Thyroid gland (tissue), 4 donors: ENCODE measurements at places on chromosomes 5 and 9.
A peak's percentile ranks its signal among the peaks of the same experiment; 100 is the strongest.

GRCh38 chr5:79093762-79094161 lies 17.8 kb upstream of the BHMT start:
- DNase-seq: no peak

GRCh38 chr5:80033513-80033912 lies 1.6 kb upstream of the THBS4 start:
- no peak for DNase-seq

- DNase-seq: no peak
These were observed 16.2 kb downstream of the MTX3 start for GRCh38 chr5:79974886-79975285.

- DNase-seq: no peak
These were observed 28.7 kb downstream of the TLE4 start for GRCh38 chr9:79600466-79600865.

GRCh38 chr9:17130291-17130690 lies 4.5 kb upstream of the CNTLN start:
- DNase-seq: no peak

DNA sequence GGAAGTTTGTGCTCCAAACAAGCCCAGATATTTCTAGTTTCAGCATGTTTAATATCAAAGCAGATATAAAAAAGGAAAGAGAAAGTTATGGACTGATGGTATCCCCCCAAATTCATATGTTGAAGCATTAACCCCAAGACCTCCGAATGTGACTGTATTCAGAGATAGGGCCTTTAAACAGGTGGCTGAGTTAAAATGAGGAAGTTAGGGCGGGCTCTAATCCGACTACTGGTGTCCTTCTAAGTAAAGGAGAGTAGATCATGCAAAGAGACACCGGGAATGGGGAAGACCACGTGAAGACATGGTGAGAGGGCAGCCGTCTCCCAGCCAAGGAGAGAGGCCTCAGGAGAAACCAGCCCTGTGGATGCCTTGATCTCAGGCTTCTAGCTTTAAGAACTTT lies 324.1 kb upstream of the KIF2A start:
- DNase-seq: no peak

DNA sequence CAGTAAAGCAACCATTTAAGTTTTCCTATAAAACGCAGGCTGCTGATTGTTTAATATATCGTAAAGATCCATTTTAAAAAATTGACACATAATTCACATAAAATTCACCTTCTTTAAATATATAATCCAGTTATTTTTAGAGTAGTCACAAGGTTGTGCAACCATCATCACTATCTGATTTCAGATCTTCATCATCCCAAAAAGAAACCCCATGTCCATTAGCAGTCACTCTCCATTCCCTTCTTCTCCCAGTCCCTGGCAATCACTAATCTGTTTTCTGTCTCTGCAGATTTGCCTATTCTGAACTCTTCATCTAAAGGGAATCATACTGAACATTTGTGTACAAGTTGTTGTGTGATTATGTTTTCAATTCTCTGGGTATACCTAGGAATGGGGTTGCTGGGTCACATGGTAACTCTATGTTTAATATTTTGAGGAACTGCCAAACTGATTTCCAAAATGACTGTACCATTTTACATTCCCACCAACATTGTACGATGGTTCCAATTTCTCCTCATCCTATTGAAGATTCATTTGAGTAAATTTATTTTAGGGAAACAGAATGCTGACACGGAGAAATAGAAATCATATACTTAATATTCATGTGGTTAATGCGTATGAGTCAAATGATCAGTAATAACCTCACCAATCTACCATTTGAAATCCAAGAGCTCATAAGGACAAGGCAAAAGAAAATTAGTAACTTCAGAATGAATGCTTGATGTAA lies 57.8 kb upstream of the PLPP1 start:
- no peak for DNase-seq

DNA sequence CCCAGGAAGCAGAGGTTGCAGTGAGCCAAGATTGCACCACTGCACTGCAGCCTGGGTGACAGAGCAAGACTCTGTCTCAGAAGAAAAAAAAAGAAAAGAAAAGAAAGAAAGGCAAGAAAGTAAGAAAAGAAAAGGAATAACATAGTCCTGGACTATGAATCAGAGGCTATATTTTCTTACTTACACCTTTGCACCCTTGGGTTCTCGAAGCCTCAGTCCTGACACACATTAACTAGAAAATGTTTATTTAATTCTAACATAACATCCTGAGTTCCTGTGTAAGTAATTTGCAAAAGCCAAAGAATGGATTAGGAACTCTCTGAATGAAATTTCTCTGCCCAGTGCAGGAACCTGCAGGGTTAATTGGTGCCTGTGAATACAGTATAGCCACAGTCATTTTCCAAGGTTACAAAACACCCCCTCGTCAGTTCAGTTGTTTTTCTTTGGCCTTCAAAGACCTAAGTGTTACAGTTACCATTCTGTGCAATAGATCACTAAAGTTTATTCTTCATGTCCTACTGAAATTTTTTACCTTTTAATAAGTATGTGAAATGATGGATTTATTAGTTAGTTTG lies 147.6 kb downstream of the SV2C start:
- no peak for DNase-seq

DNA sequence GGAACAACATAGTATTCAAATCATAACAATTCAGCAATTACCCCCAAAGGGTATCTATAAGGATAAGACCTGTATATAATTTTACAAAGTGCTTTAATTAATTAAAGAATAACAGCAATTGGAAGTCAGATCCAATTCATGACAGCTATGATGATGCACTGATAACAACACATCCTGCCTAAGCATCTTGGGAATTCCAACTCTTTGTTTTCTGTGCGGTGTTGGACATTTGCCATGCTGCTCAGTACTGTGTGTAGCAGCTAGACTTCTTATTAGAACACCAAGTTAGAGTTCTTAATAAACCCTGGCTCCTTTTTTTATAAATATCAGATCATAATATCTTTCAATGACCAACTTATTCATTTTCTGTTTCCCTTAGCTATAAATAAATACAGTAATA lies 209.0 kb downstream of the SEC61B start:
- DNase-seq: peak; percentile 8

DNA sequence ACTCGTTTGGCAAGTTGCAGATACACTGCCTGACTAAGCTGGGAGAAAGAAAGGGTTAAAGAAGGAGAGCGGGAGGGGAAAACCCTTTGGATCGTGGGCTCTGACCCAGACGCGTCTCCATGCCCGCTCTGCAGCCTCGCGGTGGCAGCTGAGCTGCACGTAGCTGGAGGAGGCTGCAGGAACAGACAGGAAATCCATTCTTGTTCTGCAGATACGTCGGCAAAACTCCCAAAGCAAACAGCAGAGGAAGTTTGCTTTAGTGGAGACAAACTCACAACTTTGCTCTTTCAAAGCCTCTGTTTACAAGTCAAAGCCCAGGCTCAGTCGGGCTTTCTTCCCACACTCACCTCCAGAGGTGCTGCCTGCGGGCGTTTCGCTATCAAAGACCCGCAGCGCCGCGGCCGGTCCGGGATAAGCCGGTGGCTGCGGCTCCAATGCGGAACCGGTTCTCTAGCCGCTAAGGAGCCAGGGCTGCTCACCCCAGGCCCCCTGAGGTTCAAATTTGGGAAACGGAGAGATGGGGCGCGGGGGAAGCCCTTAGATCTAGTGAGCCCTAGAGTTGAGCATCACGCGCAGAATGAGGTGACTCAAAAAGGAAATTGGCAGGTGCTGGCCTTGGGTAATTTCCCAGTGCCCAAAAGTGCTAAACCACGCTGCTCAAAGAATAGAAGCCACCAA lies 60.7 kb downstream of the MAT2B start:
- peak; percentile 12 for DNase-seq
